ENCODE measurements at places on chromosomes 3 and 15.

DNA sequence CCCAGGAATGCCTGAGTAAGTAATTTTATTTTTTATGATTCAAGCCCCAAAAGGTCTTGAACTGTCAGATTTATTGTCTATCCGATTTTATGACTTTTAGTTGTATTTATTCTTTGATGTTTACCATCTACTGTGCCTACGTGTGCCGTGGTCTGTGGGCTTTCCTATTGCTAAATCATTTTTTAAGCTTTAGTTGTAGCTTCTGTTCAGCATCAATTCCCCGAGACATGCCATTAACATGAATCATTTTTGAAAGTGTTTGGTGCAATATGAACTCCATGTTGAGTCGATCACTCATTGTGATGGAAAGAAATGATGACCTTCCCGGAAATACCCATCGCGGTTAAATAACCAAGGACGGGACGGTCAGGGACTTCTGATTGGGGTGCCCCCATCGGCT lies 268.7 kb upstream of the THRB start:
- DNase-seq: peak; percentile 11

GRCh38 chr3:153038367-153038766 lies 123.7 kb upstream of the RAP2B start:
- DNase-seq: no peak

DNA sequence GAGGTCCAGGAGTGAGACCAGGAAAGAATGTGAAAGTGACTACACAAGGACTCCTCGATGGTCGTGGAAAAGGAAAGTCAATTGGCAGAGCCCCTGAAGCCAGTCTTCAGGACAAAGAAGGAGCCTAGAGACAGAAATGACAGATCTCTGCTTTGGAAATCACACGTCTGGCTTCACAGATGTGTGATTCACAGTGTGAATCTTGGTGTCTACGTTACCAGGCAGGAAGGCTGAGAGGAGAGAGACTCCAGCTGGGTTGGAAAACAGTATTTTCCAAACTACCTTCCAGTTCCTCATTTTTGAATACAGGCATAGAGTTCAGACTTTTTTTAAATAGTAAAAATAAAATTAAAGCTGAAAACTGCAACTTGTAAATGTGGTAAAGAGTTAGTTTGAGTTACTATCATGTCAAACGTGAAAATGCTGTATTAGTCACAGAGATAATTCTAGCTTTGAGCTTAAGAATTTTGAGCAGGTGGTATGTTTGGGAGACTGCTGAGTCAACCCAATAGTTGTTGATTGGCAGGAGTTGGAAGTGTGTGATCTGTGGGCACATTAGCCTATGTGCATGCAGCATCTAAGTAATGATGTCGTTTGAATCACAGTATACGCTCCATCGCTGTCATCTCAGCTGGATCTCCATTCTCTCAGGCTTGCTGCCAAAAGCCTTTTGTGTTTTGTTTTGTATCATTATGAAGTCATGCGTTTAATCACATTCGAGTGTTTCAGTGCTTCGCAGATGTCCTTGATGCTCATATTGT lies 6.0 kb downstream of the CCR2 start:
- DNase-seq: no peak

- DNase-seq: no peak
Measured at GRCh38 chr3:10292505-10293419, at the start of gene GHRL. GHRL (minus strand) TSS chr3:10292947; CDS start chr3:10290180, 2,767 bp downstream.

GRCh38 chr3:156189927-156190326 lies 69.5 kb downstream of the KCNAB1 start:
- DNase-seq: no peak

GRCh38 chr3:37509069-37509468 lies 334.7 kb upstream of the LRRFIP2 start:
- DNase-seq: no peak

- no peak for DNase-seq
Measured at GRCh38 chr15:26713498-26713897, 59.4 kb downstream of the GABRB3 start.

GRCh38 chr3:36907911-36908646 lies 36.8 kb downstream of the TRANK1 start:
- DNase-seq: peak; percentile 70

DNA sequence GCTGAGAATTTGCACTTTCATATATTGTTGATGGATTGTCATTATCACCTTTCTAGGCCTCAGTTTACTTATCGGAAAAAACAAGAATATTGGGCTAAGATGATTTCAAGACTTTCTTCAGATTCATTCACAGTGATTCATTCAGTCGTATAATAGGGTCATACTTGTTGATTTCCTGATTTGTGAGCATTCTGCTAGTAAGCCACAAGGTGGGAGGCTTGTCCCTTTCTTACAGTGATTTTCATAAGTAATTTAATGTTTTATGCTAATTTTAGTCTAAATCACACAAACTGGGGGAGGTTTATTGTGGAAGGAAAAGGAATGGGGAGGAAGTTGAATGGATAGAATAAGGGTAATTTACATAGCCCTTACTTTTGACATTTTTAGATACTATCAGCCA lies 126.8 kb upstream of the GOLGA6L4 start:
- DNase-seq: peak; percentile 45

GRCh38 chr15:77025941-77026411 lies 31.1 kb downstream of the PSTPIP1 start:
- DNase-seq: no peak

Measured in bronchial epithelial cell (primary cell).